8988T (cell line): ENCODE measurements at places on chromosomes 12 and 14.

- DNase-seq: no peak
Measured at GRCh38 chr14:32009221-32009975, 67.7 kb upstream of the ARHGAP5 start.

- no peak for DNase-seq
Measured at GRCh38 chr12:97288531-97288930, 174.1 kb upstream of the RMST start.

DNA sequence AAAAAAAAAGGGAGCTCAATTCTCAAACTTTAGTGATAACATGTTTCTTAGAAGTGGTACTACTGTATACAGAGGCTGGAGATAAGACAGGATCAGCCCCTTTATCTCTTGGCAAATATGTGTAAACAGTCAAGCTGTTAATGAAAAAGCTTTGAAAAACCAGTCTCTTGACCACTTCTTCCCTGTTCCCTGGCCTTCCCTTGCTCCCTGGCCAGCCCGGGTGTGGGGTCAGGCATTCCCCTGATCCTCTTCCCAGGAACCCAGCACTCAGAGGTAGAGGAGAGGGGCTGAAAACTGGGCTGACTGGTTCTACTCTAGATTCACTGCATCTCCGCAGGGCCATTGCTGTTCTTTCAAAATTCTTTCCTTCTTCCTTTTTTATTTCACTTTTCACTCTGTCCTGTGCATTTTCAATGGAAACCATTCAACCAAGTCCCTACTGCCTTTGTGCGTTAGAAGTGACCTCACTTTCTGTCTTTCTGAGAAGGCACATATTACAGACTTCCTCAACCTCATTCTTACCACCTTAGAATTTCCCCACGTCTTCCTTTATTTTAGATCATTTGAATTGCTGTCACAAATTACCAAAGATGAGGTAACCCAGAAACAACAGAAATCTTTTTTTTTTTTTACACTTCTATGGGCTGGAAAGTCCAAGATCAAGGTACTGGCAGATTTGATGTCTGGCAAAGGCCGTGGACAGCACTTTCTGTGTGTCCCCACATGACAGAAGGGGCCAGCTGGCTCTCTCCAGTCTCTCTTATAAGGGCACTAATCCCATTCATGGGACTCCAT lies 5.7 kb downstream of the GNG2 start:
- DNase-seq: no peak

GRCh38 chr14:102212356-102212755 lies 72.7 kb downstream of the WDR20 start:
- DNase-seq: no peak

DNA sequence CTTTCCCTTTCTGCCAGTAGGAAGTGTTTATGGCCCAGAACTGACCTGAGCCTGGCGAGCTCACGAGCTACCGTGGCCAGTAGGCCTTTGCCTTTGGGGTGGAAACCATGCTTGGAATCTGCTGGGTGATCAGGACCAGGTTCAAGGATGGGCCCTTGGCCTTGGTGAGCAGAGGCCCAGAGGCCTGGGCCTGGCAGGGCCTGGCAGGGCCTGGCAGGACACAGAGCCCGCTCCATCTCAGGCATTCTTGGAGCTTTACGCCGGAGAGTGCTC lies 184.8 kb upstream of the RTL1 start:
- DNase-seq: no peak

DNA sequence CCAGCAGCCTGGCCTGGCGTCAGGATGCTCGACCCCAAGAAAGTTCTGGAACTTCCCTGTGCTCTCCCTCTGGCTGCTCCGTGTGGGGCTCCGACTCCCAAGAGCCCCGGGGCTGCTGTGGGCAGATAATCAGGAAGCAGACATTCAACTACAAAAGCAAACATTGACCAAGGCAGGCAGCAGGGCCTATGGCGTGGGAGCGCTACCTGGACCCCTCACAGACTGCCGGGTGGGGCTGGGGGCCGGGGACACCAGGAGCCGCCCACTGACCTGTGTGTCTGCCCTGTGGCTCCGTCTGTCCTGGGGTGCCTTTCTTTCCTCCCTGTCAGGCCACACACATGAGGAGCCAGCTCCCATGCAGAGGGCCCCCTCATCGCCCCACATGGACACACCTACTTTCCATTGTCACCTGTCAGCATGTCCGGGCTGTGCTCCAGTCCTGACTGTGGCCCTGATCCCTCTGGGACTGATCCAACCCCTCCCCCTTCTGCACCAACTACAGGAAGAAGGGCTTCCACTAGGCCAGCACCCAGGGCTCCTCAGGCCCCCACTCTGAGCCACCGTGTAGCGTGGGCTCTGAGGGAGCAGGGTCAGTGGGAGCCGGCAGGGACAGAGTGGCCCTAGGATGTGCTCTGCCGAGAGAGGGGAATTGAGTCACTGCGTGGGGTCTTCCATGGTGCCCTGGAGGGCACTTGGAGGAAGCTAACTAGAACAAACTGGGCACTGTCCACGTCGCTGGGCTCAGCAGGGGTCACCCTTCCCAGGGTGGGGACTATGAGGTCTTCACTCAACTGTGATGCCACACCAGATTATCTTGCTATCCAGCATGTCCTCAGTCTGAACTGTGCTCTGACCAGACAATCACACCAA lies 215.4 kb upstream of the C14orf180 start:
- no peak for DNase-seq

DNA sequence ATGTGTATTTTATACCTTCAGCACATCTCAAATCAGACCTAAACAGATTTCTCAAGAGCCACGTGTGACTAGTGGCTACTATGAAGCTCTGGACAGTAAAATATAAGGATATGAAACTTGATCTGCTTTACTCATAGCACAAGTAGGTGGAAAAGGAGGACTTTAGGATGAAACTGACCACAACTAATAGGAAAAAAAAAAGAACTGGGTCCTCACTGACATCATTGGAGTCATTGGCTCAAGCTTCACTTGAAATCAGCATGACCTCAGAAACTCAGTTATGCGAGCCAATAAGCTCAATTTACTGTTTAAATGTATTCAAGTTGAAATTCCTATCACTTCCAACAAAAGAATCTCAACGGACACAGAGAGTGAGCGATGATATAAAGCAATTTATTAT lies 34.1 kb upstream of the CIT start:
- no peak for DNase-seq

DNA sequence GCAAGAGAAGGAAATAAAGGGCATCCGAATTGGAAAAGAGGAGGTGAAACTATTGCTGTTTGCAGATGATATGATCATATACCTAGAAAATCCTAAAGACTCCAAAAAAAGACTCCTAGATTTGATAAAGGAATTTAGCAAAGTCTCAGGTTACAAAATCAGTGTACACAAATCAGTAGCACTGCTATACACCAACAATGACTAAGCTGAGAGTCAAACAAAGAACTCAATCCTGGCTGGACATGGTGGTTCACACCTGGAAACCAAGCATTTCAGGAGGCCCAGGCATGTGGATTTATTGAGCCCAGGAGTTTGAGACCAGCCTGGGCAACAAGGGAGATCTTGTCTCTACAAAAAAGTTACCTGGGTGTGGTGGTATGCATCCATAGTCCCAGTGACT lies 188.7 kb upstream of the PLXNC1 start:
- no peak for DNase-seq

GRCh38 chr12:76946446-76946845 lies 67.6 kb upstream of the CSRP2 start:
- no peak for DNase-seq

- no peak for DNase-seq
Measured at GRCh38 chr12:7959701-7960121, 23.7 kb upstream of the SLC2A3 start.

GRCh38 chr12:114136631-114137030 lies 170.5 kb upstream of the RBM19 start:
- no peak for DNase-seq

- DNase-seq: no peak
Measured at GRCh38 chr14:96999654-97000155, 202.5 kb downstream of the VRK1 start.

GRCh38 chr14:47102472-47102871 lies 450.9 kb upstream of the RPL10L start:
- DNase-seq: no peak

- DNase-seq: no peak
Measured at GRCh38 chr12:122944605-122945592, 21.4 kb downstream of the ABCB9 start.

DNA sequence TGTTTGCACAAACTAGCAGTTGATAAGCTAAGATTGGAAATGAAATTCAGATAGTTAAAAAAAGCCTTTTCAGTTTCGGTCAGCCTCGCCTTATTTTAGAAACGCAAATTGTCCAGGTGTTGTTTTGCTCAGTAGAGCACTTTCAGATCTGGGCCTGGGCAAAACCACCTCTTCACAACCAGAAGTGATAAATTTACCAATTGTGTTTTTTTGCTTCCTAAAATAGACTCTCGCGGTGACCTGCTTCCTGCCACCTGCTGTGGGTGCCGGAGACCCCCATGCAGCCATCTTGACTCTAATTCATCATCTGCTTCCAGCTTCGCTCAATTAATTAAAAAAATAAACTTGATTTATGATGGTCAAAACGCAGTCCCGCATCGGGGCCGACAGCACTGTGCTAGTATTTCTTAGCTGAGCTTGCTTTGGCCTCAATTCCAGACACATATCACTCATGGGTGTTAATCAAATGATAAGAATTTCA lies 335.6 kb downstream of the TMEM121 start:
- no peak for DNase-seq

DNA sequence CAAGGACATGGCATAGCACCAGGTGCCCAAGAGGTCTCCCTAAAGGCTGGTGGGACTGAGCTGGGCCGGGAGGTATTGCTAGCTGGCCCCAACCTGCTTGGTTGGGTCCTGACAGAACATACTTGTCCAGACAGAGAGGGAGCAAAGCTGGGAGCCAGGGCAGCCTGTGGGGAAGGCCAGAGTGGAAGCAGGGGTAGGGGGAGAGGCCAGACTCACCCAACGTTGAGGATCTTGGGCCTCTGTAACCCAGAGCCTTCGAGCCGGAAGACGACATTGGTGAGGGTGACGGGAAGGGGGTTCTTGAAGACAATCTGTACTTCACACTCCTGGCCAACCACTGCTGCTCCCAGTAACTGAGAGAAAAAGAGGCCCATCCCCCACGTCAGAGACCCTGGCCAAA lies 9.0 kb downstream of the TGM1 start:
- no peak for DNase-seq

DNA sequence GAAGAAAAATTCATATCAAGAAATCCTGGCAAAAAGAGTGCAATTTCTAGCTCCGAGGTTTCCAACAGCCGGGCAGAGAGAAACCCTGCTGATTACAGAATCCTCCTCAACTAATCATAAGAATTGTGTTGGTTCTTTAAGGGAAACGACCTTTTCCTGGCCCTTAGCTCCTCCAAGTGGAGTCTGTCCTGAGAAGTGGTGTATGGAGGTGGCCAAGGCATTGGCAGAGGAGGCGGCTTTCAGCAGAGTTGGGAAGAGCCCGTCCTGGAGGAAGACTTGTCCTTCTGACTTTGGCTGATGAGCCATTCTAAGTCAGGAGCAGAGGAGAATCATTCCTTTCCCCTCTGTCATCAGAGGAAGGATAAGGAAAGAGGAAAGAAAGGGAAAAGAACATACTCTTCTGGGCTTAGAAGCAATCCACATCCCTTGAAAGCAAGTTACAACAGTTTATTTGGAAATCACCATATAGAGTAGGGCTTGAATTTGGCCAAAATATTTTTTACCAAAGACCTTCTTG lies 46.5 kb upstream of the PTCSC3 start:
- no peak for DNase-seq

GRCh38 chr12:10182354-10183049 lies 3.7 kb downstream of the TMEM52B start:
- DNase-seq: no peak

- DNase-seq: no peak
Measured at GRCh38 chr12:106120519-106121105, 18.1 kb downstream of the NUAK1 start.

- no peak for DNase-seq
Measured at GRCh38 chr12:64072916-64073575, 149.1 kb downstream of the KICS2 start.

GRCh38 chr12:46218322-46219095 lies 50.3 kb downstream of the SLC38A1 start:
- DNase-seq: no peak

GRCh38 chr14:49203676-49204075 lies 382.5 kb downstream of the RPS29 start:
- no peak for DNase-seq

DNA sequence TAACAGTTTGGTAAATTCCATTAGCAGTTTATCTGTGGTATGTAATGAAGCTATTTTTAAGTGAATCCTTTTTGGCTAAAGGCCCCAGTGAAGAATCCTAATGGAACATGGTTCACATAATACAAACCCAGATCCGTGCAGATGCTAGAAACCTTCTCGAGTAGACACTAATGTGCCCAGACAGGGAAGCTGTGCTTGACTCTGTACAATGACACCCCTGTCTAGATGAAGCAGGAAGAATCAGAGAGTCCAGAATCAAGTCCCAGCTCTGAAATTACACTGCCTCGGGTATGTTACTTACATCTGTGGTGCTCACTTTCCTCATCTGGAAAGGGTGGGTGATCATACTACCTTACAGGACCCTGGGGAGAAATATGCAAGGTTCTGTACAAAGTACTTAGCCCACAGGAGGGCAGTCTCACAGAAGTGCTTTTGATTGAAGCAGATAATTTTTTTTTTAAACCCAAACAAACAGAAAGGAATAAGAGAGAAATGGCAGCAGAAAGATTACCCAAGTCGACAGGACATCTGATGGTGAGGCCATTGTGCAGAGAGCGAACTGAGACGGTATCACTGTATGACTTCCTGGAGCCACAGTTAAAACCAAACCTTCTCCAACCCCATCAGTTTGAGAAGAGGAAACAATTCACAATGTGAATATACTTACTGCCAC lies 8.5 kb downstream of the CRACR2A start:
- DNase-seq: no peak

- DNase-seq: no peak
Measured at GRCh38 chr14:65333943-65334687, 78.4 kb upstream of the FUT8 start.

DNA sequence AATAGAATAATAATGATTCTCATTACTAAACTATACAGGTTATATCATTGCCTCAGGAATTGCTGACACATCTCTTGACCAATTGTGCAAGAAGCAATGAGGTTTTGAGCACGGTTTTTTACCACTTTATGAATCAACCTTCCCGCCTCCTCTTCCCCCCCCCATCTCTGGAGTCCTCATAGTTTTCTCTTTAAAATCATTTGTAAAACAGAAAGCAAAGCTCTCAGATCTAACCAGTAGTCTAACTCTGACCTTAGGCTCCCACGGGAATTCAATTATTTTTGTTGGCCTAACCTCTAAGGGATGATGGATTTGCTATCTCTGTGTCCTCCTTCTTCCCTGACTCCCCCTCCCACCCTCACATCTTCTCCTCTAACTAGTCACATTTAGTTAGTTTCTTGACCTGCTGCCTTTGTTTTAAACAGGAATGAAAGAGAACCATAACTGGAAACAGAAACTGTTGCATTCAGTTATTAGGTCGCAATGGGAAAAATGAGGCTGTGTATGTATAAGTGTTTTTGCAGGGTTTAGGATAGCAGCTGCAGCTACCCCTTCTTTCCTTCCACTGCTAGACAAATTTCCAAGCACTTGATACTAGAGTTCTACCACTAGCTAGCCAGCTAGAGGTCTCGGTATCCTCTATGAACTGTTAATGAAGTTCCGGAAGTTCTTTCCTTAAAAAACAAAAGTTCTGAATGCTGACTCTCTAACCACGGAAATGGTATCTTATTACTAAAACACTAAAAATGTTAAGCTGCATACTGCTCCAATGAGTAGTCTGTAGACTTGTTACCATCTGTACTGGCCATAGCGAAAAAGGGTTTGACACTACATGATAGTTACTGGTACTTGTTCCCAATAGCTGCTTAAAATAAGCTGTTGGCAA lies 65.4 kb downstream of the TAOK3 start:
- peak; percentile 10 for DNase-seq

- no peak for DNase-seq
Measured at GRCh38 chr12:58925751-58926150, 5.4 kb upstream of the LRIG3 start.
